ENCODE measurements at places on chromosomes 7 and 10.

DNA sequence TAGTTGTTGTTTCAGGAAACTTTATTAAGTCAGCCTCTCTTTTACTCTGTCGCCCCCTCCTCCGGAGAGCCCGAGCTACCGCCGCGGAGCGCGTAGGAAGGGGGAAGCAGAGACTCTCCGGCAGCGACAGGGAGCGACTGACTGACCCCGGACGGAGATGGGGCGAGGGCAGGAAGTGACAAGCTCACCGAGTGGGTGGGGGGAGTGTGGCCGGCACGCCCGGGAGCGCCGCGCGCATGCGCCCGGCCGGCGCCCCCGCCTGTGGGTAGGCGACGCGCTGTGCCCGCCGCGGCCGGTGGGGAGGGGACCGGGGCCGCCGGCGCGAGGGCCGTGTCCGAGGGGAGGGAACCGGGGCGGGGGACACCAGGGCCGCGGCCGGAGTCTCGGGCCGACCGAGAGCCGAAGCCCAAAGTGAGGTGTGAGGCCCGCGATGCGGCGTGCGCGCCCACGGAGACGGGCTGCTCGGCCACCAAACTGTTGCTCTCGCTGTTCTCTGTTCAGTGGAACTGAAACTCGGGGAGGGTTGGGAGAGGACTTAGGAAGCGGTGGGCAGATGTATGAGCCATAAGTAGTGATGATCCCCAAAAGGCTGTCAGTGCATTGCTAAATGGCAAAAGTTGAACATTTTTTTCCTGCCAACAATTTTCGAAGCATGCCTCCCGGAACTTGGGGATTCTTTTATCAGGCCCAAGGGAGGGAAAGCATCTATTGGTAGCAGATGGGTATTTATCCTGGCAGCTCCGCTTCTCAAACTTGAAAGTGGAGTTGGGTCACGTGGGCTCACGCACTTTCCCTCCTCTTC lies at the start of gene ZNF800:
Gene ZNF800 (minus strand): TSS at position 143 of the 802 bp plus-strand sequence. CDS start 1,151 bp downstream, outside the sequence.
- DNase-seq = peak; percentile 52

- DNase-seq = no peak
These were observed 359.4 kb downstream of the GPAM start for GRCh38 chr10:111824128-111824527.

GRCh38 chr10:75208181-75208580 lies 2.4 kb upstream of the VDAC2 start:
- DNase-seq = no peak

DNA sequence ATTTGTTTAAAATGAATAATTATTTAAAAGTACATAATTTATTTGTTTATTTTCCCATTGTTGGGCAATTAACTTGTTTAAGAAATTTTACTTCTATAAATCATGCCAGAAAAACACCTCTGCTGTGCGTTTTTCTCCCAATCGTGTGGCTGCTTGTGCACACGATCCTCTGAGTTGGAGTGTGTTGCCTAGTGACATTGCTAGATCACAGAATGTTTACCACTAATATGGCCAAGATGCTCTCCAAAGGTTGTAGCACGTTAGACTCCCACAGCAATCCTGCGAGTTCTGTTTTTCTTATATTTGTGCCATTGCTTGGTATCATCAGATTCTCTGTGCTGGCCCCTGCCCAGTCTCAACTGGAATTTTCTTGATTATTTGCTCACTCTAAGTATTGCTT lies 207.1 kb upstream of the ADCY1 start:
- no peak for DNase-seq

DNA sequence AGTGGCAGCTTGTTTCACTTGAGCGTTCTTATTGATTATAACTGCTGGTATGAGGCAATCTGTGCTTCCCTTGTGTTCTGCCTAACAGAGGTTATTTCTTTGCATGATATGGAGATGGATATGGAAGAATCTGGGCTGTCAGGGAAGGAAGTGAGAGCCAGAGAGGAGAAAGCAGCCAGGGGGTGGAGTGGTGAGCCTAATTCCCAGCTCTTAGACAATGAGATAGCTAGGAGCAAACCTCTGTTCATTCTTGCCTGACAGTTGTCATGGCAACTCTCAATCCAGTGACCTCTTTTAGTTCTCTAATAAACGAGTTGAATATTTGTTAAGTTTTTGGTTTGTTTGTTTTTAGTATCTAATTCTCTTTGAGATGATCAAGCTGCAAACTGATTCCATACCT lies 214.3 kb downstream of the NRG3 start:
- no peak for DNase-seq

DNA sequence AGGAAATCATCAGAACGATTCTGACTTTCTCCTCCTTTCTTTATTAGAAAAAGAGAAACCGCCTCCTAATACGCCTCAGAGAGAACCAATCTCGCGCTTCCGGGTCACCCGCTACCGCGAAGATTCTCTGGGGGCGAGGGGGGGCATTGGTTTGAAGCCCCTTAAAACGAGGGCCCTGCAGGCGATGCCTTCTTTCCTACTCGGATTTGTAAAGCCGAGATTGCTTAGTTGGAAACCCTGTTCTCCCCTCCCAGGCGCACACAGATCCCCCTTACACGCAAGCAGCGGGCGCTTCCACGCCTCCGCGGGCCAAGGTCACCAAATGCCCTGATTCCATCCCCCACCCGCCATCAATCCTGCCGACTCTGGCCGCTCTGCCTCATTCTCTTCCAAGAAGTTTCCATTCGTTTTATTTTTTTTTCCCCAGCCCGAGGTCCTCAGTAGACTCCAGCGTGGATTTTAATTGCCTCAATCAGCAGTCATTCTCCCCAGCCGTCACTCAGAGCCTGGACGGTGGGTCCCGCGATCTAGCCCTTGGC lies 1.1 kb upstream of the GAD2 start:
- DNase-seq = no peak
